ENCODE measurements at places on chromosomes 12 and 14.

GRCh38 chr12:48934312-48934706, 9.0 kb upstream of the FKBP11 start:
- DNase-seq, result no peak

- no peak for DNase-seq
Observed at GRCh38 chr14:73293782-73294781, 56.8 kb downstream of the PAPLN start.

- DNase-seq, result no peak
Observed at GRCh38 chr14:58717813-58718212, 80.1 kb downstream of the DACT1 start.

DNA sequence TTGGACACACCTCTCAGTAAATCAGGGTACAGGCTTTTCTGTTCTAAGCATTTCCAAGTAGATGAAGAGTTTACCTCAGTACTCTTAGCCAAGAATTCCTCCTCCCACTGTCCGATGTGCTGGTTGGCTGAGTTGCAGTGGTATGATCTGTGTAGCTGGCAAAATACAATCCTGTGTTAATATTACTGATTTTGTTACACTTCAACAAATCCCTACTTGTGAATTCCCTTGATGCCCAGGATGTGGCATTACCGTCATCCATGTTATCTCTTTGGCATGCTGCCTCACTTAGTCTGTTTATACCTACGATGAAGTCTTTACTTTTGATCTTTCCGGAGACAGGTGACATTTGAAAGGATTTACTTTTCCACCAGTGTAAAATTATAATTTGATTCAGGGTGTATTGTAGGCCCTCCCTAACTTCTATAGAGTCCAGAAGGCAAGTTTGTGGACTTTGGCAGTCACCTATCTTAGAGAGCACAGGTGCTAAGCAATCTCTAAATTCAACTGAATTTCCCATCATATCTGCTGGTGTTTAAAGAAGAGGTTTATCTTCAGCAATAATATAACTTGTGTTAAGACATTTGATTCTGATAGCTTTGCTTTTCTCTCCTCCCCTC, 10.1 kb downstream of the CCDC196 start:
- DNase-seq, result no peak

DNA sequence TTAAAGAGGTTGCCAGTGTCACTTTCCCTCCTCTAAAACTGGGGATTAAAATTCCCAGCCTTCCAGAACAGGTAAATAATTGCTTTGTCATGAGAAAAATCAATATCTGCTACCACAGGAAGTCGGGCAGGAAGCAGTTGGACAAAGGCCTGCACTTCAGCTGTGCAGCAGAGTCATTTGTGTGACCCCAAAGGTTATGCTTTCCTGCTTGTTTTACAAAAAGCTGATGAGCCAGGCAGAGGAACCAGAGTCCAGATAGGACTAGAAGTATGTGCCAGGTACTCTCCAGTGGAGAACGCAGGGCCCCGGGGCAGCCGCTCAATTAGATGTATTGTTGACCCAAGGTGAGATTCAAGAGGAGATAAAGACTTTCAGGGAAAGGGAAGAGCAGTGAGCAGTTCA, 117.1 kb upstream of the FRMD6 start:
- DNase-seq, result no peak

GRCh38 chr12:84463741-84464495, 448.7 kb downstream of the SLC6A15 start:
- no peak for DNase-seq

DNA sequence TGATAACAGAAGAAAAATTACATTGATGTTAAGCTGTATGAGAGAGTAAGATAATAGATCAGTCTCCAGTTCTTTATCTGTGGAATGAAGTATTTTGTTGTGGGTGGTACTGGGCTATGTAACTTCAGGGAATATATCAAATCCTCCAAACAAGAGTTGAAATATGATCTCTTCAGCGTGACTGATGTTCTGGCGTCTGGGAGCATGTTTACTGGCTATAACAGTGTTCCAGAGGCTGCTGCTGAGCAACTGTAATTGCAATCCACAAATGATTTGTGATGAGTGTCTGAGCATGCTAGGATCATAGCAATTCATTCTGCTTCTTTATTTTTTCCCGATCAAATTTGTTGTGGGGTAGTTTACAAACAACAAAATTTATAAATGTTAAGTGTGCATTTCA, 18.6 kb upstream of the CCDC198 start:
- DNase-seq, result no peak

DNA sequence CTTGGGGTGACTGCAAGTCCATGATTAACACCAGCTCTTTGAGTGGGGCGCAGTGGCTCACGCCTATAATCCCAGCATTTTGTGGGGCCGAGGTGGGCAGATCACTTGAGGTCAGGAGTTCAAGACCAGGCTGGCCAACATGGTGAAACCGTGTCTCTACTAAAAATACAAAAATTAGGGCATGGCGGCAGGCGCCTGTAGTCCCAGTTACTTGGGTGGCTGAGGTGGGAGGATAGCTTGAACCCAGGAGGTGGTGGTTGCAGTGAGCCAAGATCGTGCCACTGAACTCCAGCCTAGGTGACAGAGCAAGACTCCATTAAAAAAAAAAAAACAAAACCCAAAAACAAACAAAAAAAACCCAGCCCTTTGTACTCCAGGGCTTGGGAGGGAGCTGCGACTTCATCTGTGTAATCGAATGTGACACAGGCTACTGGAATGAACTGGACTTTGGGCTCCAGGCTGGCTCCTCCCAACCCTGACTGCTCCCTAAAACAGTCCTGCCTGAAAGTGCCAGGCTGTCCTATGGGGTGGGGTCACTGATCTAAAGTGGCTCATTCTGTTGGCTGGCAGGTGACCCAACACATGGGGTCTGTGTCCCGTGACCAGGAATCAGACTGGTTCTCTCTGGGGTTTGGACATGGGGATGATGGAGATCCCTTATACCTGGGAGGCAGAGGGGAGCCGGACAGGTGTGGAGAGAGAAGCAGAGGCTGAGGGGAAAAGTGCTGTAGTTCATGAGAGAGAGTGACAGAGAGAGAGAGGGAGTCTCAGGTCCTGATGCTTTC, 9.3 kb upstream of the C12orf43 start:
- DNase-seq, result no peak

DNA sequence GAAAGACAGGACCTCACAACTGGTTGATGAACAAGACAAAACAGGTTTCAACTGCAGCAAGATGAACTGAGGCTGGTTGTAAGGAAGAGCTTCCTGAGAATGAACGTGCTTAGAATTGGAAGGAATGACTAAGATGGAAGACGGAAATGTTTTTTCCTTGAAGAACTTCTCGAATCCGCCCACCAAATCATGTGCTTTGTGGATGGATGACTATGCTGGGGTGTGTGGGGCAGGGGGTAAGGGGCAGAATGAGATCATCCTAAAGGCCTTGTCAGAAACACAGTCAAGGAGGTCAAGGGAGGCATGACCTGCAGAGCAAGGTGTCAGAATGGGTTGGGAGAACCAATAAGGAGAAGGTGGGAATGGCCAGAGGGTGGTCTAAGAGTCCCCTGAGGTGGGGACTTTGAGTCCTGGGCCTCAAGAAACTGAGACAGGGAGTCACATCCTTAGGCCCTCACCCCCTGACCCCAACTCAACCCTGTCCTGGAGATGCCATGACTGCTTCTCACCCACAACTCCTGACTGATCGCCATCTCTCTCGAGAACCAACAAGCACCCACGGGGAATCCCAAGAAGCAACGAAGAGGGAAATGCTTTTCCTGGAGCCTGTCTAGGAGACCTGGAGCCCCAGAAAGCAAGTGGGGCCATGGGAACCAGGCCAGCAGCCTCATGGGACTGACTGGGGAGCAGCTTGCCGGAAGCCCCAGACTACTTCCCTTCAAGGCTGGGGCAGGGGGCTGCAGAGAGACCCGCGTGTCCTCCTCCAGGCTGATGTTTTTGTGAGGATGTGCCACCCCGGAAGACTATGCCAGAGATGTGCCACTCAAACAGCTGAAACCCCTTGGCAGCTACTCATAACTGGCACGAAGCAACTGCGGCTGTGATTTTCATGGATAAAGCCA, 84.0 kb downstream of the ACTN1 start:
- DNase-seq, result no peak

DNA sequence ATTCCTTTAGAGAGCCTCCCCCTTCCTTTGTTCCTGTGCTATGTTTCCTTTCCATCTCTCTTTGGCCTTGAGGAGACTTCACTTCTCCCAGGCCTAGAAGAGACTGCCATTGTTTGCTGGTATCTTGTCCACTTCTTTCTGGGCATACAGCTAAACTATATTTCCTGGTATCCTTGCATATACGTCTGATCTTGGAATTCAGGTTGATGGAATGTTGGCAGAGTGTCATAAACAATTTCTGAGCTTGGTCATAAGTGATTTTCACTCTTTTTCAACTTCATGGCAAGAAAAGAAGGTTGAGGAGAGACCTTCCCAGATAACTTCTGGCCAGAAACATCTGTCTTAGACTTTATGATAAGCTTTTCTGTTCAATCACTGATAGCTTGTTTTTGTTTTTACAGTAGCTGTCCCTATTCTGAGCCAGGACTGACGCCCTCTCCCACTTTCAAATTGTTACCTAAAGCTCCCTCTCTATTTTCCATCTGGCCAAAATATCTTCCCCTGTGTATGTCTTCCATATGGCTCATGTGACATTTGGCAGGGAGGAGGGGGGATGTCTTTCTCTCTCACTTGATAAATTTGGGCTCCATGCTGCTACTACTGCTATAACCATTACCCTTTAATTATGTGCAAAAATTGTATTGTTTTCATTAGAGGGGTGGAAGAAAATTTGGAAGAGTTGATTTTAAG, 457.0 kb downstream of the ADAMTS20 start:
- no peak for DNase-seq

GRCh38 chr14:23627961-23628360, 8.2 kb upstream of the DHRS2 start:
- no peak for DNase-seq

DNA sequence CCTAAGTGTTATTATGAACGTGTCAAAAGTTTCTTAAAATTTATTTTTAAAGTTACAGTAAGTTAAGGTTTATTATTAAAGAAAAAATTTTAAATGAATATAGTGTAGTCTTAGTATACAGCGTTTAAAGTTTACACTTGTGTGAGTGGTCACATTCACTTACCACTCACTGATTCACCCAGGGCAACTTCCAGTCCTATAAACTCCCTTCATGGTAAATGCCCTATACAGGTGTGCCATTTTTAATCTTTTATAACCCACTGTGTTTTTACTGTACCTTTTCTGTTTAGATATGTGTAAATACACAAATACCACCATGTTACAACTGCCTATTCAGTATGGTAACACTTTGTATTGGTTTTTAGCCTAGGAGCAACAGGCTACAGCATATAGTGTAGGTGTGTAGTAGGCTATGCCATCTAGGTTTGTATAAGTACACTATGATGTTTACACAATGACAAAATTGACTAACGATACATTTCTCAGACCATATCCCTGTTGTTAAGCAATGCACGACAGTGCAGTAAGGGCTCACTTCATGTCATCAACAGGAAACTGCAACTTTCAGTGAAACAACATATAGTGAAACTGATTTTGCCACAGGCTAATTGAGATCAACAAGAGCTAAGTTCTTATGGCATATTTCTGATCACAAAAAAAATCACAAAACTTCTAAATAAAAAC, 112.0 kb upstream of the TMCC3 start:
- no peak for DNase-seq

DNA sequence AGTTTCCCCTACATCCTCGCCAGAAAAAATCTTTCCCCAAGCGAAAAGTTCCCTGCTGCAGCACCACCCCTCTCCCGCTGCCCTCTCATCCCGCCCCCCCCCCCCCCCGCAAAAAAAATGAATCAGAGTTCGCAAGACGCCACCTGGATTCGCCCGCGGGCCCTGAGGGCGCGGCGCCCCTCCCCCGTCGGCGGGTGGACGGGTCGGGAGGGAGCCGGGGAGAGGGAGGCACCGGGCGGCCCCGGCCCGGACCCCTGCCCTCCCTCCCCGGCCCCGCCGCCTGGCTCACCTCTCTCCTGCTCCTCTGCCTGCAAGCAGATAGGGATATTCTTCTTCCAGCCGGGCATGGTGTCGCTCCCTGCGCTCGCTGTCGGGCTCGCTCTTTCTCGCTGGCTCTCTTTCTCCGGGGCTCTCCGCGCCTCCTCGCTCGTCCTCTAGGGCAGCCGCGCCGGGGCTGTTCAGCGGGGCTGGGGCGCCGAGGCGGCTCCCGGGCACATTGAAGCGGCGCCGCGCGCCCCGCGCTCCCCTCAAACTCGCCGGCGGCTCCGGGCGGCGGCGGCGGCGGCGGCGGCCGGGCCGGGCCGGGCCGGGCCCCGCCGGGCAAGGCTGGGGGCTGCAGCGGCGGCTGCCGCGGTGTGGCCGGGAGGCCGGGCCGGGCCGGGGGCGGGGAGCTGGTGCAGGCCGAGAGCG, 200.3 kb upstream of the CAND1 start:
- DNase-seq, result peak; percentile 50

DNA sequence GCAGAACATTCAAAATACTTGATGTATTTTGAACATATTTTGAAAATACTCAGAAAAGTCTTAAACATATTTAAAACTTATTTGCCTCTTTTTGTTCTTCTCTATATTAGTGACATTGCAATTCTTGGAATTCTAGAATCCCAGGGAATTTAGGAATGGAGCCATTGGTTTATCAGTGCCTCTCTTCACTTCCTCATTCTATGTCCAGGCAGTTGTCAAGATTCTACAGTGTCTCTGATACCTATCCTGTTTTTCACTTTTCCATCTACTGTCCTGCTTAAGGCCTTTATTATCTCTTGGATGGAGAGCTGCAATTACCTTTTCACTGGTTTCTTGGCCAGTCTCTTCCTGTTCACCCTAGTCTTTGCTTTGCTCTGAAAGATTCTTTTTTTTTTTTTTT, 144.6 kb downstream of the TTLL5 start:
- no peak for DNase-seq

- no peak for DNase-seq
Observed at GRCh38 chr14:69320581-69321365, 60.8 kb downstream of the GALNT16 start.

GRCh38 chr14:23865502-23865901, 88.1 kb upstream of the DHRS4 start:
- no peak for DNase-seq

DNA sequence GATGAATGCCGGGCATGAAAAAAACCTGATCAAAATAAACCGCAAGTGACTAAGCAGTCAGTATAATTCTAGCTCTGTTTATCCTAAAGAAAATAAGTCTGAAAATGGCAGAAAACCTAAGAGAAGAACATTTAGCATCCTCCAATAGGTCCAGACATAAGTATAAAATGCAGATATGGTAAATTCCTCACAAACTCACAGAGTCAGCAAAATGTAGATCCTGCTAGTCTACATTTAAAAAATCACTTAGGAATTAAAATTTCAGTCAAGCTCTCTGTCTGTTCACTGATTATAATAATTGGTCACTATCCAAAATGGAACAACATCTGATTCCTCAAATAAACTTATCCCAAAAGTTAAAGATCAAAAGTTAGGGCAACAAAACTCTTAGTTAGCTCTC, 95.1 kb downstream of the DIO2 start:
- DNase-seq, result no peak

GRCh38 chr14:59284059-59284458, 95.6 kb downstream of the DAAM1 start:
- DNase-seq, result no peak

DNA sequence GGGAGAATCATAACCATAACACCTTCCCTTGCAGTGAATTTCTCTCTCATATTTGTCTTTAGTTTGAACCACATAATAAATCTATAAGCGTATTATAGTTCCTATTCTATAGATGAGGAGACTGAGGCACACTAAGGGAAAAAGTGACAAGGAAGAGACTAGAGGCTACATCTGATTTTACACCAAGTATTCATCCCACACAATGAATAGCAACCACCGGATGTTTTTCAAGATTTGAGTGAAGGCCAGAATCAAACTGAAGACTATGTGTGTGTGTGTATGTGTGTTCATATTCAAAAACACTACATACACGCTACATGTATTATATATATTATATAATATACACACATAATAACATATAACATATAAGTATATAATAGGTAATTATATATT, 4.7 kb downstream of the ASB2 start:
- DNase-seq, result no peak

- DNase-seq, result no peak
Observed at GRCh38 chr12:2226641-2227040, 173.9 kb downstream of the CACNA1C start.
